ENCODE measurements at places on chromosomes 13 and 19.
A peak's percentile ranks its signal among the peaks of the same experiment; 100 is the strongest.

DNA sequence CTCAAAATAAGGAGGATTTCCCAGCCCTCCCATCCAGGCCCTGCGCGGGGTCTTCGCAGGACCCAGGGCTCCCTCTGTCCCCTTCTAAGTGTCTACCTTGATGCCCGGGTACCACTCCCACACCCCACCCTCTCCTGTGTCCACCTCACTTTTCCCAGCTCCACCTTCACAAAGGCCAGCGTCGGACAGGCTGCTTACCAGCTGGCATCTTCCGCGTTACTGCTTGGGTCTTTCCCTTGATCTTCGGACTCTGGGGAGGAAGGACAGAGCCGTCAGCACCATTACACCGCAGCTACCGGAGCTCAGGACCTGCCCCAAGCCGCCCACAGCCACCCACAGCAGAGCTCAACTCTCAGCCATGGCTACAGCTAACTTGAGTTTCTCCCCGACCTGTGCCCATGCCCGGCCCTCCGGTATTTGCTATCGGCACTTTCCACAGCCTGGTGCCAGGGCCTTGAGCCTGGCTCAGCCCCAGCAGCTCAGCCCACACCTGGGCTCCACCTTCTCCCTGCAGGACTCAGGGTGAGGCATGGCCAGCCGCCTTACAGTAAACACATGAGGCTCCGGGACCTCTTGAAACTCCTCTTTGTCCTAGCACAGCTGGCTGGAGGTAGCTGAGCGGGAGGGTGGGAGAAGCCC, 3.8 kb downstream of the C13orf46 start:
- DNase-seq = no peak

DNA sequence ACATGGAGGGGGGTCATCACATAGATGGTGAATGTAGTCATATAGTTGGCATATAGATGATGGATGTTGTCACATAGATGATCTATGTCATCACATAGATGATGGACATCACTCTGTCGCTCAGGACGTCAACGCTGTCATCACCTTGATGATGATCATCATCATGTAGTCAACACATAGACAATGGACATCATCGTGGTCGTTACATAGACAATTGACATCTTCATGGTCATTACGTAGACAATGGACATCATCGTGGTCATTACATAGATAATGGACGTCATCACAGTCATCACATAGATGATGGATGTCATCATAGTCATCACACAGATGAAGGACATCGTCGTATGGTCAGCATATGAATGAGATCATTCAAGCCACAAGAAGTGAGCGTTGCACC, 28.6 kb upstream of the SLC15A1 start:
- no peak for DNase-seq

GRCh38 chr13:112885782-112886268, 83.2 kb upstream of the MCF2L start:
- peak; percentile 79 for DNase-seq

- no peak for DNase-seq
These were observed 117.8 kb downstream of the KCTD12 start for GRCh38 chr13:76768384-76768783.

- no peak for DNase-seq
These were observed 22.2 kb downstream of the DCLK1 start for GRCh38 chr13:36108954-36109353.

DNA sequence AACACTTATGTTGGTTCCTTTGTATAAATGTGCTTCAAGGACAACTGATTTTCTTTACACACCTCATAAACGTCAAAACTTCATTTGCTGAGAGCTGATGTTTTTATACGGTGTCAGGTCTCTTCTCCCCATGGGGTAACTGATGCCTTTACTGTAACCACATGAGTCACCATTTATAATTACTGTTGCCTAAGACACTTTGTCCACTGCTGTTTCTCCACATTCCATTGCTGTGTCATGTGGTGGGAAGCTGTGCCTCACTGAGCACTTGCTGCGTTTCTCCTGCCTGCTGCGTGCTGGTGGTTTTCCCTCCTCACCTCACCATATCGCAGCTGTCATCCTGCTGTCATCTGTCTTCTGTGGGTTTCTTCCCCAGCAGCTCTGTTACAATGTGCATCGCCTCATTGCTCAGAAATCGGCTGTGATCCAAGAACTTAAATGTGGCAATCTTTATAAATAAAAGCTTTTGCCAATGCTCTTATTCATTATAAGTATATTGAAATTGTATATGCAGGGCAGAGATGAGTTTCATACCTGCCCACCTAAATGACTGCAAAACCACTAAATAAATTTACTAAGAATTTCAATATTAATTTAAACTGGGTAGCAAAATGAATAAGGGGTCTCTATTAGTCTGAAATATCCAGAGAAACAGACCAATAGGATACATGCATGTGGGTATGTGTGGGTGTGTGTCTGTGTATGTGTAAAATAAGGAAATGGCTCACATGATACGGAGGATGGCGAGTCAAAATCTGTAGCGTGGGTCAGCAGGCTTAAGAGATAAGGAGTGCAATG, 547.0 kb upstream of the SLITRK5 start:
- no peak for DNase-seq

DNA sequence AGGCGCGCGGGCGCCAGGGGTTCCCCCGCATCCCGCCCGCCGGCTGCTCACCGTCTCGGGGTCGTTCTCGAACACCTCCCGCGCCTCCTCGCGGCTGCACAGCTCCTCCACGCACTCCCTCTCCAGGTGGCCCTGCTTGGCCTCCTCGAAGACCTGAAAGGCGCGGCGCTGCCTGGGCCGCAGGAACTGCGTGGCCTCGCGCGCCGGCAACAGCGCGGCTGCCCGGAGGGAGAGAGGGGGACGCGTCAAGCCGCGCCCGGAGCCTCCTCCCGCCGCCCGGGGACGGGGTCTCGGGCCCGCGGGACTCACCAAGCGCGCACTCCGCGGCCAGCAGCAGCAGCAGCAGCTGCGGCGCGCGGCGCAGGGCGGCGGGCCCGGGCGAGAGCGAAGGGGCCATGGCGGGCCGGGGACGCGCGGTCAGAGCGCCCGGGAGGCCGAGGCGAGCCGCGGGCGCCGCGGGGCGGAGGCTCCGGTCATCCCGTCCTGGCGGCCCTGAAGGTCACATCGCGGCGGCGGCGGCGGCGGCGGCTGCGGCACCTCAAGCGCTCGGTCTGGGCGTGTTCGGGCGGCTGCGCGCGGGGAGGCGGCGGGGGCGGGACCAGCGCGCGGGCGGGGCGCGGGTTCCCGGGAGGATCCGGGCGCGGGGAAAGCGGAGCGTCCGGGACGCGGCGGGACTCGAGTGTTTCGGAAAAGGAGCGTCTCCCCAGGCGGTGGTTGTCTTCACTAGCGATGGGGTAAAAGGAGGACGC, at the start of gene GAS6:
GAS6 (minus strand) TSS at position 553 of the 749 bp plus-strand sequence; CDS start at position 397, 156 bp downstream.
- DNase-seq = peak; percentile 88

GRCh38 chr19:747432-748273, 3.3 kb upstream of the MISP start:
- DNase-seq = no peak

GRCh38 chr19:5345895-5346386, 5.3 kb upstream of the PTPRS start:
- DNase-seq = no peak

- no peak for DNase-seq
These were observed 1255.9 kb upstream of the MIR17HG start for GRCh38 chr13:90091611-90092010.

DNA sequence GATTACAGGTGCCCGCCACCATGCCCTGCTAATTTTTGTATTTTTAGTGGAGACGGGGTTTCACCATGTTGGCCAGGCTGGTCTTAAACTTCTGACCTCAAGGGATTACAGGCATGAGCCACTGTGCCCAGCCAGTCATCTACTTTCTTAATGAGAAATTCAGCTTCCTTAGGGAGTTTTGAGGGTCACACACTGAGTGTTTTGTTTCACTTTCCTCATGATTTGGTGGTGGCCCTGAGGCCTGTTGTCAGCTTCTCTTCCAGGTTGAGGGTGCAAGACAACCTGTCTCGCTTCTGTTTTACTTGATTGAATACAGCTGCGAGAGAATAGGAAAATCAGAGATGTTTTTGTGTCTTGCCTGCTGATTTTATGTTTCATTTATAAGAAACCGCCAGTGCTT, 9.9 kb downstream of the FRY start:
- no peak for DNase-seq

GRCh38 chr19:48551437-48552302, at the start of gene SULT2B1:
TSS of gene SULT2B1 (plus strand) at chr19:48552172. CDS start at chr19:48552253, 81 bp downstream.
- peak; percentile 84 for DNase-seq

DNA sequence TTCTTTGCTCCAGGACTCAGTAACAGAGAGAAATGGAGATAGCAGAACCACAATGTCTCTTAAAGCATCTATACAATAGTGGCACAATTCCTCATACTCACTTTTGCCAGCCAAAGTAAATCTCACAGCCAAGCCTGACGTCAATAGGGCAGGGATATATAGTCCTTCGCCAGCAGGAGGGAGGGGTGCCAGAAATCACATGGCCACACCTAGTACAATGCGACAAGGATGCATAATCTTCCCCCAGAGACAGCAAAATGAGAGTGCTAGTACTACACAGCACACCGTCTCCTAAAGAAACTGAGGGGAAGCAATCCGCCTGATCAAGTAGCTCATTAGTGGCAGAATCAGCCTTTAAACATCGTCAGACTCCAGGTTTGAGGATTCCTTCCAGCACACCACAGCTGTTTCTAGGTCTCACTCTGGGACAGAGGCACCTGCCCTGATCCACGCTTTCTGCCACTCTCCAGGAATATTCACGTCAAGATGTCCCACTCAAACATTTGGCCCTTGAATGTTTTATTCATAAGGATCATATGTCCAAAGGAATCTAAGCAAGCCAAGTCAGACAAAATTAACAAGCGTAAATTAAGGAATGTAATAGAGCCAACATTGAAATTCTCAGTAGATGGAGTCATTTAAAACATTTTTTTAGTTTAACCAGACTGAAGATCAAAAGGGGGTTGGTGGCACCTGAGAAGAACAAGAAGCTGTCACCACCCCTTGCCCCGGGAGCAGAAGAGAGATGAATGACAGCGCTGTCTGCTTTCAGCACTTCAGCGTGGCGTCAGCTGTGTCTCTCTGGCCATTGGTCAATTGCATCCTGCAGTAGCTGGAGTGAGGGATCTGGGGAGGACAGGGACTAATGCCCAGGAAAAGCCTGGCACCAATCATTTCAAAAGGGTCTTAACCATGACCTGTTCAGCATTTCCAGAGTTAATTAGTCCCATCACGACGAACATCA, 63.5 kb upstream of the SERP2 start:
- no peak for DNase-seq

- peak; percentile 47 for DNase-seq
These were observed 1.9 kb upstream of the C1QTNF9 start for GRCh38 chr13:24307211-24308067.

DNA sequence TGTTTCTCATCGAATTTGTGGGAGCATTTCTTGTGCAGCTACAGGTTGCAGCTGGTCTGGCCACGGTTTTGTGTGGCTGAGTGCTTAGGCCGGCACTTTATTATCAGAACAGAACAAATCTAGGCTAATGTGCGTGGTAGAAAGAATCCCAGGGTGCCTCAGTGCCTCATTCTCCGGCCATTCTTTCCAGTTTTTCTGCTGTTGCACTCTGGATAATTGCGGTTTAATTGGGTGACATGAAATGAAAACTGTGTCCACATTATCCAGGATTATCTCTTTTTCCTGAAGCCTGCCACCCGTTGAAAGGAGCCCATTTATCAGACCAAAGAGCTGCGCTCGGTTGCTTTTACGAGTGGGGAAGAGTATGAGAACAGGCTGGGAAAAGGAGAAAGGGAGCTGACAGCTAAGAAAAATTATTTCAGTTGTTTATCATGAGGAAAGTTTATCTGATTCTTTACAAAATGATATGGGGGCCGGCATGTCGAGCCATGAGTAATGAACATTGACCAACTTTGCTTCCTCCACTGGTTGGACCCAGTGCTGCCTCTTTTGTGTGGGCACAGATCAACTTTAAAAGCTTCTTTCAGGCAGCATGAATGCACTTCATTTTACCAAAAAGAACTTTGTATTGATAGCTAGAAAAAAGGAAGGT, 117.0 kb upstream of the SOX21 start:
- DNase-seq = no peak

DNA sequence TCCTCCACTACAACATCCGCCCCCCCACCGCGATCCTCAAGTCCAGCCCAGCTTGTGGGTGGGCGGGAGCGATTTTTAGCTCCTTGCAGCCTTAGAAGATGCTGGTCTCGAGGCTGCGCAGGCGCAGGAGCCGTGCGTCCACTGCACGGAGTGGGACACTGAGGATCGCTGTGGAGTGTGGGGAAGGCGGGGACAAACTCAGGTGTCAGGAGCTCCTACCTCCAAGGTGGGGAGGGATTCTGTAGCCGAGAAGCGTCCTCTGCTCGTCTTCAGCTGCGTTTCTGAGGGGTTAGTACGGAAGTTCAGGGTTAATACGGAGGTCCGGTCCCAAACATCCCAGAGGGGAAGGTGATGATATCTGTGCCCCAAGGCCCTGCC, at the start of gene RTBDN:
RTBDN (minus strand) TSS at position 14 of the 378 bp plus-strand sequence. CDS start 4,600 bp downstream, outside the sequence.
- DNase-seq = no peak

DNA sequence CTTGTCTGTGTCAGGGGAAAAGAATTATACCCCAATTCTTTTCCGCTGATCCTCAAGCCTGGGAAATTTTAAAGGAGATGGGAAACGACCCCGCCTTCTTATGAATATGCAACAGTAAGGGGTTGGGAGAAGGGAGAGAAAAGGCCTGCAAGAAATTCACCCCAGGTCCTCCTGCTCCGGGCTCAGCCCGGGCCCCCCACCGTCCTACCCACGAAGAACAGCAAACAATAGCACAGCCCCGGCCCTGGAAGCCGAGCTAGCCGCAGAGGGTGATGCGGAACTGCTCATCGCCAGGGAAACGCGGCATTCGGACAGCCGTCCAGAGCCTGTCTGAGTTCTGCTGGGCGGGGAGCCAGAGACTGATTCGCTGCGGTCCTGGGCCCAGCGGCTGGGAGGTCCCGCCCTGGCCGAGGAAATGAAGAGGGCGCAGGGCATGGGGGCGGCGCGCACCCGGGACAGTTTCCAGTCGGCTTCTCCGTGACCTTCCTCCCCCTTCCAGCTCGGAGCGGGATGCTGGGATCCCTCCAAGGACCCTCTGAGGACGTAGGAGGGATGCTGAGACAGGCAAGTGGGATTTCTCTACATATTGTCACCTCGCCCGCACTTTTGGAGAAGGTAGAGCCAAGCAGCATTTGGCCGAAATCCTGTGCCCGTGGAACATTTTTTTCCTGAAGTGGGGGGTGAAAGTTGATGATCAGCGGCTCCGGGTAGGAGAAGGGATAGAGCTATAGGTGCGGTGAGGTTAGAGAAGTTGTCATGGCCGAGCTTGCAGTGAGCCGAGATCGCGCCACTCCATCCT, 82.3 kb upstream of the C1QTNF9B start:
- peak; percentile 90 for DNase-seq

DNA sequence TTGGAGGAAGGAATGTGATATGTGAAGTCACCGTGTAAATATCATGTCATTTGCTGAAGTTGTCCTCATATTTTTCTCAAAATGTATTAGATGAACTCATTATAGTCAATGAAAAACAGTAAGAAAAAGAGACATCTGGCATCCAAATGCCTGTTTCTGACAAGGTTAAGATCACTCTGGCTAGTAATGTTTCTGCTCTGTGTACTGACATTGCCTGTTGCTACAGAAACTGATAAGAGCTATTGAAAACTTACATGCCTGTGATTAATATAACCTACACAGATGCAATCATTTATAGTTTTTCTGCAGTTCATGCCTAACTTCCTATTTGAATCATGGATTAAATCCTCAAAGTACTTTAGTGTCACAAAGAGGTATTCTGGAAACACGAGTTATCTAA, 249.8 kb downstream of the NBEA start:
- no peak for DNase-seq

- DNase-seq = no peak
These were observed 17.7 kb downstream of the SIN3B start for GRCh38 chr19:16846901-16847300.
